ENCODE measurements at places on chromosomes 11 and 22.

GRCh38 chr22:42179616-42180015, 49.0 kb upstream of the CYP2D6 start:
- no peak for DNase-seq

- DNase-seq = no peak
Observed at GRCh38 chr22:27973846-27974245, 54.8 kb upstream of the PITPNB start.

DNA sequence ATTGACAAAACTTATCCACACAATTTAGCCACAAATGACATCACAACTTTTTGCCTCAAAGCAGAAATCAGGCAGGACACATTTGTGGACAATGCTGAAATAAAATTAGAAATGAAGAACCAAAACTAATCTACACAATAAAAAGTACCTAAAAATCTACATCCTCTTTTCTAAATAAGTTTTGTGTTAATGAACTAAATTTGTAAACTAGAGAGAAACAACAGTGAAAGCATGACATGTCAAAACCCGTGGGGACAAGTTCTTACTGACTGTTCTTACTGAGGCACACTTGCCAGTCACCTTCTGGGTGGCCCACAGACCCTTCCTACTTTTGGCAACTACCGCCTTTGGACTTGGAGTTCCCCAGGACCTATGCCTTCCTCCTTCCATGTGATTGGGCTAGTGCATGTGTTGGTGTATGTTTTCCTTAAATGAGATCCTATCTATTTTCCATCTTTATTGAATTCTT, 60.7 kb upstream of the MUC15 start:
- DNase-seq = no peak

DNA sequence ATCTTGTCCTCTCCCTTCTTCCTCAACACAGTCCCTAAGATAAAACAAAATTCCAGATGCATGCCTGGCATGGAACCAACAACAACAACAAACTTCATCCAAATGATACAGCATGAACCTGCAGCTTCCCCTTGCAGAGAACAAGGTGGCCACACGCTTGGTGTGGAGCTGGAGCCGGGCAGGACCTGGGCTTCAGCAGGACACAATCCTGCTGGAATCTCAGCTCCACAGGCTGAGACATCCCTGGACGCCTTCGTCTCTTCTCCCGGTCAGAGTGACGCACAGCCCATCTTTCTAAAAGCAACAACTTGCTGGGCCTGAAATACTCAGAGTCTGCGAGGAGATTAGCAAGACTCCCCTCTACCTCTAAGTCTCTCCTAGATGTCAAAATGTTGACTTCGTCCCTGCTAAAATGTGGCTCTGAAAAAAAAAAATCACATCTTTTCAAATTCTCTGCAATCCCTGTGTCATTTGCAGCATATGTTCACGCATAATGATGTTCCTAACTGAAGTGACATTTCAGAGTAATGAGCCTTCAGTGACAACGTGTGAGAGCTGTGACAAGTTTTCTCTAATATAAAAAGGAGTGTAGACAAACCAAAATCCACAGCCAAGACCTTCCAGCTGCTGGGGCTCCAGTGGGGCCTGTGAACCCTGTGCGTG, 1232.3 kb downstream of the TBC1D22A start:
- no peak for DNase-seq

- DNase-seq = no peak
Observed at GRCh38 chr11:87006035-87006434, 31.7 kb upstream of the TMEM135 start.

DNA sequence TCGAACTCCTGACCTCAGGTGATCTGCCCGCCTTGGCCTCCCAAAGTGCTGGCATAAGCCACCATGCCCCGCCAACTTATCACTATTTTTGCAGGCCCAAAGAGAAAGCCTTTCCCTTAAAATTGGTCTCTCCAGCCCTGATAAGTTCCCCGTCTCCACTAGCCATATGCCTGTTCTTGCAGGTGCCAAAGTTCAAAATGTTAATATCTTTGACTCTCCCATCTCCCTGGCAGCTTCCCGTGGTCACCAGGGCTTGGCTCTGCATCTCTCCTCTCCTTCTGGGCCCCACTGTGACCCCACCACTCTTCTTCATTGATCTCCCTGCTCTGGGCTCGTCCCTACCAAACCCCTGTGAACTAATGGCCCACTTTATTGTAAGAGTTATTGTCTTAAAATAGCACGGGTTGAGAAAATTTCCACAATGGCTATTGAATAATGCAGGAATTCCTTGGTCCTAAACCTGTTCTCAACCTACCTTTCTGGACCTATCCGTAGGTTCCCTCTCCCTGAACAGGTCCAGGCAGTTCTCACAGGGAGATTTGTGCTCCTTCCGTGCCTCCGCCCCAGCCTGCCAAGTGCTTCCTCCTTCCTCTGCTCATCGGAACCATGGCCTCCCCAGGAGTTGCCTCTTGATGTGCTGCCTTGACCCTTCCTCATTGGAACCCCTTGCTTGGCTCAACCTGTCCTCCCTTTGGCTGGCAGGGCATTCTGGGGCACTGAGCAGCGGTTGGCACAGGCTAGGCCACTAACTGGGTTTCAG, 147.5 kb downstream of the DSCAML1 start:
- no peak for DNase-seq
